ENCODE measurements at places on chromosomes 1 and 21.

- no peak for DNase-seq
Observed at GRCh38 chr1:185398022-185398421, 81.0 kb upstream of the IVNS1ABP start.

GRCh38 chr1:226627050-226627755, 78.6 kb downstream of the STUM start:
- no peak for DNase-seq

DNA sequence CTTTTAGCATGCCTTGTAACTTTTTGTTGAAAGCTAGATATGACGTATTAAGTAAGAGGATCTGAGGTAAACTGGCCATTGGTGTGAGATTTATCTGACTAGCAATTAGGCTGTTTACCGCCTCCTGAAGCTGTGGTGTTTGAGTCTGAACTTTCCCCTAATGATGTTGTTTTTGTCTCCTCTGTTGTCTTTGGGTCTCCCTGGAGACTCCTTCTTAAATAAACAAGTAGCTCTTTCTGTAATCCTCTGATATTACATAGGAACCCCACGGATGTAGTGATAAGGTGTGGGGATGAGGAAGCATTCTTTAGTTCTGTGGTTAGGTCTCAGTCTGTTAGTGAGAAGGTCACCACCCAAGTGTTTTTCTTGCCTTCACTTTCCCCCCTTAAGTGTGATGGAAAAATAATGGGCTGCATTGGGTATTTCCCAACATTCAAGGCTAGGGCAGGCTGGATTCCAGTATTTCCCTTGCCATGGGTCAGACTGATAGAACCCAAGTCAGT, 33.0 kb downstream of the PRSS38 start:
- no peak for DNase-seq

DNA sequence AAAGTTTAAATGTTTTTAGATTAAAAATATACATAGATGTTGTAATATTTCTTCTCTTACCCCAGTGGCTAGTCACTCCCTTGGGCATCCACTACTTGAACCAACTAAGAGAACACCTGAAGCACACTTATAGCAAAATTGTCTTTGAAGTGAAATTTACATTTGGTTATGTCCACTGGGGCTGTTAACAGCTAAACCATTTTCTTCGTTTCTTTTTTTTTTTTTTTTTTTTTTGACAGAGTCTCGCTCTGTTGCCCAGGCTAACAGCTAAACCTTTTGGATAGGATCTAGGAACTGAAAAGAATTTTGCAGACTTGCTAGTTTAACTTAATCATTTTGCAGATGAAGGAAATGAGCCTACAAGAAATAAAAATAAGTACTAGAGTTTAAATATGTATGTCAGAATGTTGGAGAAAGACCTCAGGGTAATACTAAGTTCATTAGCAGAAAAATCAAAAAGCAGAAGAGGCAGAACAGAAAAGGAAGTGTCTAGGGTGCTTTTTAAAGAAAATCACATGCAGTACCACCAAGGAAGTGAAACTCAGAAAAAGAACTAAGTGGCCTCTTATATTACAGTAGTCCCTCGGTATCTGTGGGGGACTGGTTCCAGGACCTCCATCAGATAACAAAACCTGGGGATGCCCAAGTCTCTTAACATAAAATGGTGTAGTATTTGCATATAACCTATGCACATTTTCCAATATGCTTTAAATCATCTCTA, 11.8 kb downstream of the DRAM2 start:
- no peak for DNase-seq

- DNase-seq, result no peak
Observed at GRCh38 chr1:176884911-176885310, 279.6 kb downstream of the ASTN1 start.

GRCh38 chr1:20265250-20265649, 25.4 kb upstream of the VWA5B1 start:
- DNase-seq, result no peak
